Activated naive CD8-positive, alpha-beta T cell treated with anti-CD3 and anti-CD28 coated beads for 36 hours (primary cell): ENCODE measurements at places on chromosomes 12 and 14. TPM values are rescaled to one million over a fixed set of nuclear protein-coding genes. Genes with fewer than 3 reads are reported as not detected.

- DNase-seq = peak; percentile 70
- peaks cover 47% of the 10 kb centered on the region for H3K4me1 ChIP-seq
- H3K36me3 ChIP-seq = peaks cover 55% of the 10 kb centered on the region
- H3K4me3 ChIP-seq = peak overlapping the region; percentile 43
- H3K27me3 ChIP-seq = no peaks in the 10 kb centered on the region
- H3K27ac ChIP-seq = peak overlapping the region; percentile 82
Observed at GRCh38 chr14:65637780-65638179, 225.2 kb downstream of the FUT8 start.

DNA sequence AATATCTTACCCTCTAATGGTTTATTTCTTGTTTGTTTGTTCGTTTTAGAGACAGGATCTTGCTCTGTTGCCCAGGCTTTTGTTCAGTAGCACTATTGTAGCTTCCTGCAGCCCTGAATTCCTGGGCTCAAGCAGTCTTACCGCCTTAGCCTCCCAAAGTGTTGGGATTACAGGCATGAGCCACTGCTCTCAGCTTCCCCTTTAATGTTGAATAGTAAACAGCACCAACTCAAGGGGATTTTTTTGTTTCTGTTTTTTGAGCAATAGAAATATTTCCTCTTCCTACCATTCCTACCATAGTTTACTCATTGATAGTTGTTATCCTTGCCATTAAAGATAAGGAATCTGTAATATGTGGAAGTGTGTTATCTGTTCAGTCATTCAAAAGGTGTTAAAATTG lies 10.7 kb downstream of the ARID4A start:
- H3K27ac ChIP-seq = no peak overlapping the region
- peaks cover 7% of the 10 kb centered on the region for H3K36me3 ChIP-seq
- peaks cover 4% of the 10 kb centered on the region for H3K4me1 ChIP-seq
- no peaks in the 10 kb centered on the region for H3K27me3 ChIP-seq

DNA sequence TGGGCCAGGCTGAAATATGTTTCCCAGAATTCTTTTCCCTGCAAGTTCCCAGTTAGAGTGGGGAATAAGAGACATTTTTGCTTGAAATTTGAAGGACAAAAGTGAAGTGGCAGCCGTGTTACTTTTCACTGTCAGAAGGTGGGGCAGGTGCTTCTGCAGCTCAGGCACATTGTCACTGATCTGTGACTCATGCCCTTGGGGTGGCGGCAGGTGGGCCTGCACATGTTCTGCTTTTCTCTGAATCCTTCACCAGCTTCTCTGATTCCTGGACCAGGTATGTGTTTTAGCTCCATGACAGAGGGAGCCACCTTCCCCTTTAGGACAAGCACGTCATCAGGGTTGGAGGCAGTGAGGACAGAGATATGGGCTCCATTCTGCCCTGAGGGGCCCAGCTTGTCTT lies 11.7 kb upstream of the KCNA5 start:
- H3K4me1 ChIP-seq = peaks cover 1% of the 10 kb centered on the region
- H3K4me3 ChIP-seq = no peak overlapping the region
- no peak for DNase-seq
- peaks cover 16% of the 10 kb centered on the region for H3K27me3 ChIP-seq
- no peaks in the 10 kb centered on the region for H3K36me3 ChIP-seq
- H3K27ac ChIP-seq = no peak overlapping the region

GRCh38 chr14:66495218-66496098 lies 9.3 kb downstream of the CCDC196 start:
- H3K4me1 ChIP-seq = peaks cover 16% of the 10 kb centered on the region
- no peaks in the 10 kb centered on the region for H3K36me3 ChIP-seq
- H3K4me3 ChIP-seq = no peak overlapping the region
- DNase-seq = peak; percentile 9

- no peak for DNase-seq
- peaks cover 7% of the 10 kb centered on the region for H3K36me3 ChIP-seq
- peaks cover 7% of the 10 kb centered on the region for H3K4me1 ChIP-seq
Observed at GRCh38 chr12:110277530-110278254, 3.4 kb upstream of the ATP2A2 start.

DNA sequence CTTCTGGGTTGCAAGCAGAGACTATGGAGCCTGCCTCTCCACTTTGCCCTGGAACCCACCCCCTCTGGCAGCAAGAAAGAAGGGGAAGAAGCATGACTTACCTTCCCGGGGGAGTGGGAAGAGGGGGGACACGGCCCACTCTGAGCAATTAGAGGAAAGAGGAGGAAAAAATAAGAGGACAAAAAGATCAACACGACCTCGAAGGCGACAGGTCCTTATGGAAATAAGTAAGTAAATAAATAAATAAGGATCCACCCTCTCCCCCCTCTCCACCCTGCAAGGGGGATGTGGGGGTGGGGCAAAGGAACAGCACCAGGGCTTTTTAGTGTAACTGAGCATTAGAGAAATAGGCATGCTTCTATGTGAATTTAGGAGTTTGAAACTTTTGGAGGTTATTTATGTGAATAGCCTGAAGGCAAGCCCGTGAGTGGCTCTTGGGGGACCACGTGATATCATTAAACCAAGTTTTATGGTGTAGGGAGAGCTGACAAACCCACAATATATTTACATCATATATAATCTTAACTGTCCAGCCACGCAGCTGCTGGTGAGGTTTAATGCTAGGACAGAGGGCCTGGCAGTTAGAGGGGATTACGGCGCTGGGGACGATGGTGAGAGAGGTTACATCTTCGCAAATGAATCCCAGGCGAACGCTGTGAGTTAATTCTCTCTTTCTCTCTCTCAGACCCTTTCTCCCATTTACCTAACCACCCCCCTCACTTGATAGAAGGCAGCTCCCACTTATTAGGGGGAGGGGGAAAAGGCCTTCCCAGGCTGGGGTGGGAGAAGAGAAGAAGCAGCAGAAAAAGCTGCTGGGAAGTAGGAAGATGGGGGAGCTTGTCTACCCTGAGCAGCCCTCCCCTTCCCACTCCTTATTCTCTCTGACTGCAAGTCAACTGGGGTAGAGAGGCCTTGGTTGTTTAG lies 4.8 kb downstream of the HOXC5 start:
- no peak overlapping the region for H3K4me3 ChIP-seq
- H3K27me3 ChIP-seq = peaks cover 92% of the 10 kb centered on the region
- H3K36me3 ChIP-seq = no peaks in the 10 kb centered on the region
- DNase-seq = no peak
- peaks cover 11% of the 10 kb centered on the region for H3K4me1 ChIP-seq

DNA sequence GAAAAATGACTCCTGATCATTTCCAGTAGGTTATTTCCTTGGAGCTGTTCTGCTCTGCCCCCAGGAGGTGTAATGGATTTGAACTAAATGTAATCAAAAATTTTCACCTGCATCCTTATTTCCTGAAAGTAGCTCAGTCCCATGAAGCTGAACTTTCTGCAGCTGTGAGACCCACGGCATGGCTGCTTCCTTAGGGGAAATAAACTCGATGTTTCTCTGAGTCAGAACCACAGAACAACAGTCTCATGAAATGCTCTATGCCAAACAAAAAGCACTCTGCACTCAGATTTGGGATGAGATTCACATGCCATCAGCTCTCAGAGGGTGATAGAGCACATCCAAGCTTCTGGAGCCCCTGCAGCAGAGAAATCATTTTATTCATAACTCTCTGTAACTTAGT lies 224.1 kb upstream of the PLEKHG7 start:
- no peaks in the 10 kb centered on the region for H3K27me3 ChIP-seq
- no peak overlapping the region for H3K27ac ChIP-seq
- no peaks in the 10 kb centered on the region for H3K36me3 ChIP-seq
- no peak overlapping the region for H3K4me3 ChIP-seq

GRCh38 chr14:21264025-21264801 lies 5.0 kb downstream of the HNRNPC start:
- DNase-seq = no peak
- H3K27ac ChIP-seq = peak overlapping the region; percentile 100
- H3K4me3 ChIP-seq = peak overlapping the region; percentile 100
- peaks cover 91% of the 10 kb centered on the region for H3K36me3 ChIP-seq

The TMEM229B gene
- total RNA-seq = 3.1 TPM

The CD27 gene
- 181 TPM for total RNA-seq

The RASSF8 gene
- 0.18 TPM for total RNA-seq

The NANOG gene
- total RNA-seq = not detected

The NKX2-1 gene
- not detected for total RNA-seq

GRCh38 chr12:5236022-5236640 lies 192.5 kb downstream of the KCNA5 start:
- H3K4me1 ChIP-seq = no peaks in the 10 kb centered on the region
- H3K36me3 ChIP-seq = no peaks in the 10 kb centered on the region
- DNase-seq = no peak
- no peak overlapping the region for H3K27ac ChIP-seq
- no peak overlapping the region for H3K4me3 ChIP-seq
- H3K27me3 ChIP-seq = no peaks in the 10 kb centered on the region

DNA sequence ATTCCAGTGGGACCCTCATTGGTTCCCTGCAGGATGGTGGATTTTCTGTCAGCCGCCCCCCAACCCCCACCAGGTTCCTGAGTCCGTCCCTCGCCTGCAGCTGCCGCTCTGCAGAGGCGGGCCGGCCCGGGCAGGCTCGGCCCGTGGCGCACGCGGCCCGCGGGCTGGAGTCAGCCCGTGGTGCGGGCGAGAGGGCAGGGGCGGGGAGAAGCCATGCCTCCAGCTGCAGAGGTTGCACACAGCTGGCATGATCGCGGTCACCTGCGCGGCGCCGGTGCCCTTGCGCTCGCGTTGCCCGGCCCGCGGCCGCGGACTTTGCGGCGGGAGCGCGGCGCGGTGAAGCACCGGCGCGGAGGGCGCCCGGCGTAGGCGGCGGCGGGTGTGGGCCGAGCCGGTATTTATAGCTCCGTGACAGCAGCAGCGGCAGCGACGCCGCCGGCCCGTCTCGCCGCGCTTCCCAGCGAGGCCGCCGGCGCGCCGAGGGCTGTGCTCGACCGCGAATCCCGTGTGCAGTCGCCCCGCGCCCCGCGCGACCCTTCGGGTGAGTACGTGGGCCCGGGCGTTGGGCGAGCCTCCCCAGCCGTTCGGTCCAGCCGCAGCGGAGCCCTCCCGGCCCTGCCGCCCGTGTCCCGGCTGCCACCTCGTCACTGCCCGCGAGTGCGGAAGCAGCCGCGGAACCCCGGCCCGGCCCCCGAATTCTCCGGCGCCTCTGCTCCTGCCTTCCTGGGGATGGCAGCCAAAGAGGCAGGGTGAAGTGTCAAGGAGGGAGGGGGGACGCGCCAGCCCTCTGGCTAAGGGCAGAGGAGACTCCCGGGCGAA lies at the start of gene TMEM117:
Gene TMEM117, plus strand, starts transcription at position 426 of the 819 bp plus-strand sequence.
- DNase-seq = peak; percentile 65
- H3K27ac ChIP-seq = peak within 1 kb of the TSS; percentile 57
- no peaks in the 10 kb centered on the region for H3K36me3 ChIP-seq
- peak within 1 kb of the TSS; percentile 73 for H3K4me3 ChIP-seq
- no peaks in the 10 kb centered on the region for H3K27me3 ChIP-seq

The CLBA1 gene
- total RNA-seq = 1.9 TPM

GRCh38 chr14:95056476-95056875 lies 100.9 kb downstream of the DICER1 start:
- no peak overlapping the region for H3K4me3 ChIP-seq
- H3K4me1 ChIP-seq = peaks cover 3% of the 10 kb centered on the region
- no peak for DNase-seq
- H3K27me3 ChIP-seq = no peaks in the 10 kb centered on the region

GRCh38 chr12:6917491-6918231 lies 3.3 kb downstream of the ENO2 start:
- no peaks in the 10 kb centered on the region for H3K27me3 ChIP-seq
- peaks cover 37% of the 10 kb centered on the region for H3K36me3 ChIP-seq
- H3K27ac ChIP-seq = no peak overlapping the region
- H3K4me1 ChIP-seq = peaks cover 27% of the 10 kb centered on the region

- H3K27ac ChIP-seq = no peak overlapping the region
- no peak overlapping the region for H3K4me3 ChIP-seq
- H3K27me3 ChIP-seq = peaks cover 14% of the 10 kb centered on the region
- H3K4me1 ChIP-seq = no peaks in the 10 kb centered on the region
- no peaks in the 10 kb centered on the region for H3K36me3 ChIP-seq
Observed at GRCh38 chr12:102910792-102911191, 6.3 kb downstream of the PAH start.
